ENCODE measurements at places on chromosomes 4 and X. TPM values are rescaled to one million over a fixed set of nuclear protein-coding genes. Genes with fewer than 3 reads are reported as not detected.

- no peak for DNase-seq
Observed at GRCh38 chr4:16162891-16163290, 63.4 kb downstream of the TAPT1 start.

- peak; percentile 97 for DNase-seq
Observed at GRCh38 chr4:76148142-76148865, at the start of gene NUP54. TSS of gene NUP54 (minus strand) at chr4:76148397. CDS start at chr4:76148374, 23 bp downstream.

DNA sequence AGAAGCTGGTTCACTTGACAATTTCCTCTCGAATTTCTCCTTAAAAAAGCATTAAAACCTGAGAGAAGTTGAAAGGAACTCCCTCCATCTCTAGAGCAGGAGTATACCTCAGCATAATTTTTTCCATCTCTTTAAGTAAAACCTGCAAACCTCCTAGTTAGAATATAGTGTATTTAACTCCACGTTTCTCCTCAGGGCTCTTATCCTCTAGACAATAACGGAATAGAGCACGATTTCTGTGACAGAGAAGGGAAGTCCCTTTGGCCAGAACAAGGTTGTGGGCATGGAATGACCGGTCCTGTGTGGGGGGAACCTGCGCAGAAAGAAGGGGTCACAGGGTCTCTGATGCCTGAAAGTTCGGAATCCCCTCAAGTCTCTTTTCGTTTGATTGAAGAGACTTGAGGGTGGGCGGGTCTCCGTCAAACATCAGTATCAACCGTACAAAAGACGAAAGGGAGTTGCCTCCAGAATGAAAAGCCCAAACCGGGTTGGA lies 697 bp downstream of the ZNF280C start:
- no peak for DNase-seq

- no peak for DNase-seq
Observed at GRCh38 chr4:176856421-176856820, 63.7 kb upstream of the VEGFC start.

- no peak for DNase-seq
Observed at GRCh38 chr4:63049726-63050125, 1359.5 kb downstream of the TECRL start.

GRCh38 chrX:69142788-69143469 lies 22.3 kb downstream of the PJA1 start:
- DNase-seq: no peak

DNA sequence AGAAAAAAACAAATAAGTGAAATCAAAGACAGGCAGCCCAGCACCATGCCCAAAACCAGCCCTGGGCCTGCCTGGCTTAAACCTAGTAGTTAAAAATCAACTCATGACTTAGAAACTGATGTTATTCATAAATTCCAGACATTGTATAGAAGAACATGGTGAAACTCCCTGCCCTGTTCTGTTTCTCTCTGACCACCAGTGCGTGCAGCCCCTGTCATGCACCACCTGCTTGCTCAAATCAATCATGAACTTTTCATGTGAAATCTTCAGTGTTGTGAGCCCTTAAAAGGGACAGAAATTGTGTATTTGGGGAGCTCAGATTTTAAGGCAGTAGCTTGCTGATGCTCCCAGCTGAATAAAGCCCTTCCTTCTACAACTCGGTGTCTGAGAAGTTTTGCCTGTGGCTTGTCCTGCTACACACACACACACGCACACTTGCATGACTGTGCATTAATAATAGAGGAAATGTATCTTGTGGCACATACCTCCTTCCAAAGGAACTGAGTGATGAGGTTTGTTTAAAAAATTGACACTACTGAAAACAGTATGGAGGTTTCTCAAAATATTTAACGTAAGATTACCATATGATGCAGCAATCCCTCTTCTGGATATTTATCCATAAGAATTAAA lies 39.2 kb upstream of the UGT2B7 start:
- DNase-seq: no peak

DNA sequence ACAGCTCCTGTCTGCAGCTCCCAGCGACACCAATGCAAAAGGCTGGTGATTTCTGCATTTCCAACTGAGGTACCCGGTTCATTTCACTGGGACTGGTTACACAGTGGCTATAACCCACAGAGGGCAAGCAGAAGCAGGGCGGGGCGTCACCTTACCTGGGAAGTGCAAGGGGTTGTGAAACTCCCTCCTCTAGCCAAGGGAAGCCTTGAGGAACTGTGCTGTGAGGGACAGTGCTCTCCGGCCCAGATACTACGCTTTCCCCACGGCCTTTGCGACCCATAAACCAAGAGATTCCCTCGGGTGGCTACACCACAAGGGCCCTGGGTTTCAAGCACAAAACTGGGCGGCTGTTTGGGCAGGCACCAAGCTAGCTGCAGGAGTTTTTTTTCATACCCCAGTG lies 218.9 kb downstream of the PPP3CA start:
- no peak for DNase-seq

- no peak for DNase-seq
Observed at GRCh38 chr4:124964852-124965496, 252.4 kb upstream of the ANKRD50 start.

DNA sequence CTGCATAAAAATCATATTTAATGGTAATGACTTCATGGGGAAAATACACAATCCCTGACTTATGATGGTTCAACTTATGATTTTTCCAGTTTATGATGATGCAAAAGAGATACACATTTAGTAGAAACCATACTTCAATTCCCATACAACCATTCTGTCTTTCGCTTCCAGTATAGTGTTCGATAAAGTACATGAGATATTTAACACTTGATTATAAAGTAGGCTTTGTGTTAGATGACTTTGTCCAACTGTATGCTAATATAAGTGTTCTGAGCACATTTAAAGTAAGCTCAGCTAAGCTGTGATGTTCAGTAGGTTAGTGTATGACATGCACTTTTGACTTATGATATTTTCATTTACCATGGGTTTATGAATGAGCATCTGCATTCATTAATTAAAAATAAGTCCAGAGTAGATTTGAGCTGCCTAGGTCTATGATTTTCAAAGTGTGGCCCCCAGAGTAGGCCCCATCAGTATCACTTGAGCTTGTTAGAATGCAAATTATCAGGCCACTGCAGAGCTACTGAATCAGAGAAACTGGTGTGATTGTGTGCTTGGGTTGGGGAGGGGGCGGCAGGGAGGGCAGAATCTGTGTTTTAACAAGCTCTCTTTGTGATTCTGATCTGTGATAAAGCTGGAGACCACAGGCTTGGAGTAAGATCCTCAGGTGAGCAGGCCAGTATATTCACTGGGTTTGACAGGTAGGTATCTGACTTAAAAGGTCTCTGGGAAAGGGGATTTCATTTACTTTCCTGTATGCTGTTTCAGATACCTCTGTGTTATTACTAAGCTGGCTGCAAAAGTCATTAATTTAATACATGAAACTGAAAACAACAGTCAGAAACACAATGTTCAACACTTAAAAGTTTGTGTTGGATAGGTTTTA lies 8.4 kb downstream of the ATP10D start:
- no peak for DNase-seq

DNA sequence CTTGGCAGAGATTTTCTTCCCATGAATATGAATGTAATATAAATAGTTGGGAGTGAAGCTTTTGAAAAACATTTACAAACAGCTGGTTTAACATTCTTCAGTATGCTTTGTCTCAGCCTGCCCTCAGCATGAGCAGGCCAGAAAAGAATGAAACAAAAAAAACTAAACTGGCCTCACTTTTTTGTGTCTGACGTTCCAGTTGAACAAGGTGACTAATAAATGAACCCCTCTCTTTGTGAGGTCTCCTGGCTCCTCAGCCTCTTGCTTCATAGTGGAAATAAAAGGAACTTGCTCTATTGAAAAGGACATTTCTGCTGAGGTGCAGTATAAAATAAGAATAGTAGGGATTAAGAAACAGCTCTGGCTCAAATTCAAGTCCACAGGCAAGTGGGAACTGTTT lies 9.4 kb downstream of the CHST7 start:
- DNase-seq: no peak

- no peak for DNase-seq
Observed at GRCh38 chr4:1365271-1366178, 18.5 kb downstream of the UVSSA start.

GRCh38 chrX:115236560-115236959 lies 2.7 kb upstream of the LRCH2 start:
- no peak for DNase-seq

PRDM5 gene
- not detected for total RNA-seq

PIR gene
- total RNA-seq: not detected

ATOH1 gene
- not detected for total RNA-seq

MND1 gene
- total RNA-seq: not detected

VCX3A gene
- not detected for total RNA-seq

JADE3 gene
- total RNA-seq: 0.16 TPM

MID1 gene
- total RNA-seq: not detected

XPNPEP2 gene
- total RNA-seq: 0.96 TPM

HTR2C gene
- not detected for total RNA-seq

SERTM2 gene
- total RNA-seq: not detected

ATP1B4 gene
- total RNA-seq: not detected

Data from natural killer cell (primary cell).